ENCODE measurements at places on chromosomes 4 and X.

- DNase-seq = no peak
Observed at GRCh38 chr4:147299205-147299604, 181.7 kb upstream of the EDNRA start.

DNA sequence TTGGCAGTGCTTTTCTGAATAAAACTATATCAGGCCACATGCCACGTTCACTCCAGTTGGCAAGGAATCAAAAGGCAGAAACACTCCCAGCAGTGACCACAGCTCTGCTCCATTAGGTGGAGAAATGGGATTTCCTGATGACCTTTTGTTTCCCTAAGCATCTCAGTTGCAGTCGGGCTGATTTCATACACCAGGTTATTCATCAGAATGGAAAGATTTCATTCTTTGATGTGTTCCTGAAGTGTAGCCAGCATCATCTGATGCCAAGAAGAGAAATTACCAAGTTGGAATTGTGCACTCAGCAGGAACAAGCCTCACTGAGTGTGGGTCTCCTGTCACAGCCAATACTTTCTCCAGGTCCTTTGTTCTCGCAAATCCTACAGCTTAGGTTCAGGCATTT lies 193.7 kb downstream of the SPATA18 start:
- no peak for DNase-seq

DNA sequence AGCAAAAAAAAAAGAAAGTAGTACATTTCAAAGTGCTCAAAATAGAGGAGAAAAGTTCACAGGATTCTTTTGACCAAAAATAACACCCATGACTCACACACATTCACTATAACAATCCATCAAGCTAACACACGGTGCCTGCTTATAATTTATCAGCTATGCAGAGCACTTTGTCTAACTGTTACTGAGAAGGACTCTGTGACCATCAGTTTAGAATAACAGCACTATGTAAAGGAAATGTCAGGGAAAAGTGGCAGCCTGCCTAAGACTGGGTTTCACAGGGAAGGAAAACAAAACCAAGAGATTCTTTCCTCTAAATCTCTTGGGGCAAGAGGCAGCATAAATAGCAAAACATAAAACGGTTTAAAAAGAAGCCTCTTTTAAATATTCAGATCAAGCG lies 54.8 kb downstream of the CCDC149 start:
- no peak for DNase-seq

- DNase-seq = no peak
Observed at GRCh38 chrX:14300376-14300775, 229.0 kb upstream of the GLRA2 start.

- DNase-seq = no peak
Observed at GRCh38 chr4:153780221-153780620, 8.7 kb downstream of the SFRP2 start.

- DNase-seq = no peak
Observed at GRCh38 chrX:9418262-9418661, 46.6 kb upstream of the TBL1X start.

DNA sequence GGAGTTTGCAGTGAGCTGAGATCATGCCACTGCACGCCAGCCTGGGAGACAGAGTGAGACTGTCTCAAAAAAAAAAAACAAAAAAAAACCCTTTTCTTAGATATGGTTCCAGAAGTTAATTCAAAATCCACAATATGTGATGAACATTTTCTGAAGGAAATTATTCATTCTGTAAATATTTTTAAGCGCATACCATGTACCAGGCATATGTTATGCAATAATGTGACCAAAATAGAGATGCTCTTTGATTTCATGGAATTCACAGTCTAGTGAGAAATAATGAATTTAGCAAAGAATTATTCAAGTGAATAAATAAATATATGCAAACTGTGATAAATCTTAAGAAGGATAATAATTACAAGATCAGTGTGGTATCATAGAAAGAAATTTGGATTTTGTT lies 174.7 kb downstream of the GC start:
- no peak for DNase-seq

- DNase-seq = no peak
Observed at GRCh38 chr4:1535926-1536578, 129.8 kb upstream of the NKX1-1 start.
